ENCODE measurements at places on chromosomes 16 and 17. TPM values are rescaled to one million over a fixed set of nuclear protein-coding genes. Genes with fewer than 3 reads are reported as not detected.

The CFAP119 gene
- 2.3 TPM for total RNA-seq

The AGRP gene
- not detected for total RNA-seq

The RAB37 gene
- 12.1 TPM for total RNA-seq

The CDH15 gene
- total RNA-seq: not detected

The MYCBPAP gene
- total RNA-seq: 3.1 TPM

The FBXW10 gene
- not detected for total RNA-seq

The CXCL16 gene
- total RNA-seq: 1.8 TPM

- DNase-seq: no peak
- no peak overlapping the region for H3K4me3 ChIP-seq
- no peaks in the 10 kb centered on the region for H3K36me3 ChIP-seq
- no peak overlapping the region for H3K27ac ChIP-seq
- H3K27me3 ChIP-seq: no peaks in the 10 kb centered on the region
These were observed 37.3 kb upstream of the SIAH1 start for GRCh38 chr16:48422537-48422936.

GRCh38 chr17:79624718-79625478, 14.0 kb upstream of the RBFOX3 start:
- no peaks in the 10 kb centered on the region for H3K36me3 ChIP-seq
- H3K27ac ChIP-seq: no peak overlapping the region
- no peaks in the 10 kb centered on the region for H3K27me3 ChIP-seq

DNA sequence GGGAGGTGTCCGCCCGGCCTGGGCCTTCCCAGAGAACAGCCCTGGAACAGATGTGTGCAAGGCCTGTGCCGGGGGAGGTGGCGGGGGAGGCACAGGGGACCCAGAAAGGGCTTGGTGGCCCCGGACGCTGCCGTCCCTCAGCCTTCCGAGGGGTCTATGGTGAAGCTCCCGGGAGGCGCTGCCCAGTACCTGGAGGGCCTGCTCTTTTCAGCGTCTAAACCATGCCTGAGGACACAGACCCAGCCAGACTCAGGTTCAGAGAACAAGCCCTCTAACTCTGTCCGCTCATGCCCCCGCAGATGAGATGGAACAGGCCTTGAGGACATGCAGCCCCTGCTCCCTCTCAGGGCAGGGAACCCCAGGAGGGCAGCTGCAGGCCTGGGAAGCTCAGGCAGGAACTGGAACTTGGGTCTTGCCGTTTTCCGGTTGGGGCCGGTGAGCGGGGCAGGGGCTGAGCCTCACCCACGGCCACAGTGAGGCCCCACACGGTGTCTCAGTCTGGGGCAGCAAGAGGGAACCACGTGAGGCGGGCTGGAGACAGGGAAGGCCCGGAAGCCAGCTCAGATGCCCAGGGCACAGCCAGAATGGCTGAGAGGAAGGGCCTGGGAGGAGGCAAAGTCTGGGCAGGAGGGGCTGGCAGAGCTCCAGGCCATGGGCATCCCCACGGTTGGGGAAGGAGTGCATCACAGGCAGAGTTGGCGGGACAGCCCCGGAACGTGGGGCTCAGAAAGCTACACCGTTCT, 12.5 kb downstream of the SLC16A3 start:
- no peak overlapping the region for H3K4me3 ChIP-seq
- peaks cover 17% of the 10 kb centered on the region for H3K4me1 ChIP-seq
- peaks cover 58% of the 10 kb centered on the region for H3K36me3 ChIP-seq
- peak overlapping the region; percentile 70 for H3K27ac ChIP-seq

DNA sequence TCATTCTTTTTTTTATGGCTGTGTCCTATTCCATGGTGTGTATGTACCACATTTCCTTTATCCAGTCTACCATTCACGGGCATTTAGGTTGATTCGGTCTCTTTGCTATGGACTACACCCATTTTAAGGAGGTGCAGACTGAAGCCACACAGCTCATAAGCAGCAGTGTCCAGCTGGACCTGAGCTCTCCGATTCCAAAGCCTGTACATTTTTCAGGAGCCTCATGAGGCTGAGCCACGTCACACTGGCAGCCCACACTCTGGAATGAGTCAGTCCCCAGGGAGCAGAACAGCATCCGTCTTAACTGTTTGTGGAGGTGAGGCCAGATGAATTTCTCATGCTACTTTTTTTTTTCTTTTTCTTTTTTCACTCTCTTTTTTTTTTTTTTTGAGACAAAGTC, 116.1 kb downstream of the C16orf95 start:
- H3K4me3 ChIP-seq: no peak overlapping the region
- no peak for DNase-seq
- H3K36me3 ChIP-seq: no peaks in the 10 kb centered on the region
- H3K27me3 ChIP-seq: peaks cover 6% of the 10 kb centered on the region
- H3K27ac ChIP-seq: no peak overlapping the region

GRCh38 chr17:74249590-74250270, 24.3 kb upstream of the DNAI2 start:
- H3K4me1 ChIP-seq: no peaks in the 10 kb centered on the region
- DNase-seq: no peak
- H3K27ac ChIP-seq: no peak overlapping the region
- peaks cover 8% of the 10 kb centered on the region for H3K36me3 ChIP-seq
- no peak overlapping the region for H3K4me3 ChIP-seq
- no peaks in the 10 kb centered on the region for H3K27me3 ChIP-seq

GRCh38 chr16:6020162-6020985, 922.8 kb upstream of the EEF2KMT start:
- no peak overlapping the region for H3K27ac ChIP-seq
- H3K36me3 ChIP-seq: no peaks in the 10 kb centered on the region
- peaks cover 5% of the 10 kb centered on the region for H3K27me3 ChIP-seq
- no peak overlapping the region for H3K4me3 ChIP-seq
- H3K4me1 ChIP-seq: no peaks in the 10 kb centered on the region

GRCh38 chr17:81556175-81556691, 4.1 kb upstream of the FAAP100 start:
- DNase-seq: no peak
- peaks cover 15% of the 10 kb centered on the region for H3K4me1 ChIP-seq
- no peaks in the 10 kb centered on the region for H3K27me3 ChIP-seq
- H3K27ac ChIP-seq: no peak overlapping the region
- peaks cover 34% of the 10 kb centered on the region for H3K36me3 ChIP-seq

DNA sequence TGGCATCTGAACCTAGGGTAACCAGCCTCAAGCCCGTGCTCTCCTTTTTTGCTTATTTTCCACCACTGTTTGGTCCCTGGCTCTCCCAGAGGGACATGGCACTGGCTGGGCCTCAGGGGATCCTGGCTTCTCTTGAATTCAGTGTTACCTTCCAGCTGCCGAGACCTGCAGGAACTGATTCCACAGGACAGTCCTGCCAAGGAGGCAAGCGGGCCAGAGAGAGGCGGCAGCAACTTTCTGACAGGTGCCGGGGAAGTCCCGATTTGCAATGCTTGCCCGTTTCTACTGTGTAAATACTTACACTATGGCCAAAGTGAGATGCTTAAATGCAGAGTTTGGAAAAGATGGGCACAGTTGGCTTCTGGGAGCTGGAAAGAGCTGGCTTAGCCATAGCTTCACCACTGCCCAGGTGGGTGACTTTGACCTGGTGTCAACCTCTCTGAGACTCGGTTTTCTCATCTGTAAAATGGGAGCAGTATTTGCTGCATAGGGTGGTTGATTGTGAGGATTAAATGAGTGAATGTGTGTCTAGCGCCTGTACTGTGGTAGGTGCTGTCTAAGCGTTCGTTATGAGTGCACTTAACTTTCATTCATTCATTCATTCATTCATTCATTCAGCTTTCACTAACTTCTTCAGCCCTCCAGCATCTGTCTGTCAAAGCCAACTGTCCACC, 124.9 kb downstream of the CMIP start:
- peaks cover 13% of the 10 kb centered on the region for H3K36me3 ChIP-seq
- no peak for DNase-seq
- no peaks in the 10 kb centered on the region for H3K27me3 ChIP-seq
- no peak overlapping the region for H3K4me3 ChIP-seq
- H3K27ac ChIP-seq: no peak overlapping the region
